ENCODE measurements at places on chromosomes 12 and 14.
A peak's percentile ranks its signal among the peaks of the same experiment; 100 is the strongest.

DNA sequence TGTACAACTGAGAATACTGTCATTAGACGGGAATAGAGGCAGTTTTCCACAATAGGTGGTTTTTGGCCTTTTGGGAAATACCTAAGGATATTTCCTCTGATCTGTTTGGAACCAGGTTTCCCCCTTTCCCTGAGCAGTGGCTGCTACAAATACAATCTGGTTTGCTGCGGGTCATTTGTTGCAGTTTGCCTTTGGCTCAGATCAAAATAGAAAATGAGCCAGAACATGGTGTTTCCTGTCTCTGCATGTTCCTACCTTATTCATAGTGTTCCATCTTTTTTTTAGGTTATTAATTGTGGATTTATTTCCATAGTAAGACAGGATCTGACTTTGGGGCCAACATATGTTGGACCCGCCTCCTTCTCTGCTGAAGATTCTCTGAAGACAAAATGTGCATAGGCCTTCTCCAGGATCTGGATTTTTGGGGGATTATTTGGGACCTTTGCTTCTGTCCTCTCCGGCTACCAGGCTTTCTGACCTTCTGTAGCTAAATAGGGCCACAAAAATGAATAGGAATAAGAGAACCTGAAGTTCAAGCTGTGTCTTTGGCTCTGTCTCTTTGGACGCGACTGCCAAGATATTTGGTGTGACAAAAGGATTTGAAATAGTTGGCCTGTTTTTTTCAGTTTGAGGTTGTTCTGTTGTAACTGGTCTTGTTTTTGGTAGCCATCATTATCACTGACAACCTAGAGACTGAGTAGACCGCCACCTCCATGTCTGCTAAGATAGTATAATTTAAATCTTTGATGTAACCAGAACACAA is 146.9 kb downstream of the PRKCH start:
- no peak for DNase-seq

DNA sequence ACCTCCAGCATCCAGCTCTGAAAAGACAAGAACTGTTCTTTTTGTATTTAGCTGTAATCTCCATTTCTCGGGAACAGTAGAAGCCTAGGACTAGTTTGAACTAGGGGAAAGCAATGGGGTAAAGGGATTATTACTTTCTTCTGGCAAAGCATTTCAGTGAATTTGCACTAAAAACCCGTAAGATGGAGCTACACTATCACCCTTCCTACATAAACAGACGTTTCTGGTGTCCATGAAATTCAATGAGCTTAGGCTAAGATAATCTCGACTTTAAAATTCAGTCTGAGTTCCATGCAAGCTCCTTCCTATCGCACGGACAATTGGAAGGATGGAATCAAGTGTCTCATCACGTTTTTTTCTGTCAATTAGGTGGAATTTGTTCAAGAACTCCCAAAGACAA is 24.0 kb downstream of the ACSM4 start:
- no peak for DNase-seq

- DNase-seq: no peak
These were observed 208.1 kb downstream of the CPNE8 start for GRCh38 chr12:38697289-38697688.

DNA sequence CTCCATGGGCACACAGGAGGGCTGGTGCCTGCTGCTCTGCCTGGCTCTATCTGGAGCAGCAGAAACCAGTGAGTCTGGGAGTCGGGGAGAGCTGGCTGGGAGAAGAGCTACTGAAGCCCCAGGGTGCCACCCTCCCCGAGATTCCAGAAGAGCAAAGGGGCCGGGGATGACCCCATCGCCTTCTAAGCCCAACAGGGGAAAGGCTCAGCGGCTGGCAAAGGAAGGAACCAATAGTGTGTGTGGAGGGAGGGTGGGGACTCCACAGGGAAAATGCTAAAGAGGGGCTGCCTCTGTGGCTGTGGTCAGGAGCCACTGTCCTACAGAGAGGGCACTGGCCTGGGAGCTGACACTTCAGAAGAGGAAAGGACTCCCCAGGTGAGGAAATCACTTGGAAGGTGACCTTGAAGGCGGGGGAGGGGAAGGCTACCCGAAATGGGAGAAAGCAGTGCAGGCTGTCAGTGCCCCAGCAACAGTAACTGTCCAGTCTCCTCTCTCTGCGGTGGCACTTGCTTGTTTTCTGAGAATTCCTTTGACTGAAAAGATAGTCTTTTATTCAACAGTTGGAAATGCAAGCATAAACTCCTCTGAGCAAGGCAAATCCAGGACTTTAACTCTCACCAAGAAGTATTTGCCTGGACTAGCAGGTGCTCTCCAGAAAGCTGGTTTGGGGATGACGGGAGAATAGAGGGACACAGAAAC is 552 bp downstream of the TAPBPL start:
- DNase-seq: no peak

DNA sequence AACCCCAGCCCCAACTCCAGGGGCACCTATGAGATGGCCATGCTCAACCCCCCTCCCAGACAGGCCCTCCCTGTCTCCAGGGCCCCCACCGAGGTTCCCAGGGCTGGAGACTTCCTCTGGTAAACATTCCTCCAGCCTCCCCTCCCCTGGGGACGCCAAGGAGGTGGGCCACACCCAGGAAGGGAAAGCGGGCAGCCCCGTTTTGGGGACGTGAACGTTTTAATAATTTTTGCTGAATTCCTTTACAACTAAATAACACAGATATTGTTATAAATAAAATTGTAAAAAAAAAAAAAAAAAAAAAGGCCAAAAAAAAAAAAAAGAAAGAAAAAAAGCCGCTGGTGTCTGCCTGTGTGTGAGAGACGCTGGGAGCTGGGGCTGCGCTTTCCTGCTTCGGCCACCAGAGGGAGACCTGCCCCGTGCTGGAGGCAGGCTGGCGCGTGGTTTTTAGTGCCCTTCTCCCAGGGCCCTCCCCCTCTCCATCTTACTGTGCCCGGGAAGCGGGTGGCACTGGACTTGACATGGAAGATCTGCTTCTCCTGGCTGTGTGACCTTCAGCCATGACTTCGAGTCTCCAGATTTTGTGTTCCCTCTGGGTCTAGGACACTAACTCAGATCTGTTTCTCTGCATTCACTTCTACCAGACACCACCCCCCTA is 3.4 kb upstream of the NXPH4 start:
- peak; percentile 86 for DNase-seq

- peak; percentile 28 for DNase-seq
These were observed 752 bp downstream of the DACT1 start for GRCh38 chr14:58638231-58639197.

DNA sequence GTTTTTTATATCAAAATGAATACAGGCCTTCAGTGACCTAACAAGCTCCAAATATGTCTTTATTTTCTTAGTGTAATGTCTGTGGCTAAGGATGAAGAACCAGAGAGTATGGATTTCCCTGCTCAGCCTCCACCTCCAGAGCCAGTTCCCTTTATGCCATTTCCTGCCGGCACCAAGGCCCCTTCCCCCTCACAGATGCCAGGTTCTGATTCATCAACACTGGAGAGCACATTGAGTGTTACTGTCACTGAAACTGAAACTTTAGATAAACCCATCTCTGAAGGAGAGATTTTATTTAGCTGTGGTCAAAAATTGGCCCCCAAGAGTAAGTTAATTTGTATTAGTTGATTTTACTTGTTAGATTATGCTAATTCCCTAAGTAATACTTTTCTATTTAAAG is 61.0 kb downstream of the KIAA0586 start:
- no peak for DNase-seq

DNA sequence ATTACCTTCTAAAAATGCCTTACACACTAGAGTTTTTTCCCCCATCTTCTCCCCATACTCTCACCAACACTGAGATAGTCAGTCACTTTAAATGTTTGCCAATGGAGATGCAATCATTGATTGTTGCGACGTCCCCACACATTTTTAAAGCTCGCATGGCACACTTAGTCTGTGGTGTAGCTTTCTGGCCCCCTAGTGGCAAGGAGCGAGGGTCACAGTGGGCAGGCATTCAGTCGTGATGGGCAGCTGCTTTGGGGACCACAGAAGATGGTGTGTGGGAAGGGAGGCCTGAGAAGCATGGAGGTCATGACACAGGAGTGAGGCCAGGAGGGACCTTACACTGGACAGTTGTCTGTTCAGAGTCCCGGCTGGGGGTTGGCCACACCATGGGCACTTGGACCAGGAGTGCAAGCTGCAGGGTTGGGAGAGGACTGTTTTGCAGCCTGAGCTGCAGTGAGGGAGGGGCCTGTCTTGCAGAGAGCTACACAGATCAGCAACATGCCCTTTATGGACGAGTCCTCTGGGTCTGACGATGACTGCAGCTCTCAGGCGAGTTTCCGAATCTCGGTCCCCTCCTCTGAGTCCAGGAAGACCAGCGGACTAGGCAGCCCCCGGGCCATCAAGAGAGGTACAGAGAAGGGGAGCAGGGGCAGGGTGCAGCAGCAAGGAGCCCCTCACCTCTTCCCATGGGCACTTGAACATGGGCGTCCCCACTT is 28.6 kb downstream of the PIGH start:
- DNase-seq: peak; percentile 57

- DNase-seq: peak; percentile 32
These were observed 22.9 kb downstream of the ETFBKMT start for GRCh38 chr12:31682136-31682962.

DNA sequence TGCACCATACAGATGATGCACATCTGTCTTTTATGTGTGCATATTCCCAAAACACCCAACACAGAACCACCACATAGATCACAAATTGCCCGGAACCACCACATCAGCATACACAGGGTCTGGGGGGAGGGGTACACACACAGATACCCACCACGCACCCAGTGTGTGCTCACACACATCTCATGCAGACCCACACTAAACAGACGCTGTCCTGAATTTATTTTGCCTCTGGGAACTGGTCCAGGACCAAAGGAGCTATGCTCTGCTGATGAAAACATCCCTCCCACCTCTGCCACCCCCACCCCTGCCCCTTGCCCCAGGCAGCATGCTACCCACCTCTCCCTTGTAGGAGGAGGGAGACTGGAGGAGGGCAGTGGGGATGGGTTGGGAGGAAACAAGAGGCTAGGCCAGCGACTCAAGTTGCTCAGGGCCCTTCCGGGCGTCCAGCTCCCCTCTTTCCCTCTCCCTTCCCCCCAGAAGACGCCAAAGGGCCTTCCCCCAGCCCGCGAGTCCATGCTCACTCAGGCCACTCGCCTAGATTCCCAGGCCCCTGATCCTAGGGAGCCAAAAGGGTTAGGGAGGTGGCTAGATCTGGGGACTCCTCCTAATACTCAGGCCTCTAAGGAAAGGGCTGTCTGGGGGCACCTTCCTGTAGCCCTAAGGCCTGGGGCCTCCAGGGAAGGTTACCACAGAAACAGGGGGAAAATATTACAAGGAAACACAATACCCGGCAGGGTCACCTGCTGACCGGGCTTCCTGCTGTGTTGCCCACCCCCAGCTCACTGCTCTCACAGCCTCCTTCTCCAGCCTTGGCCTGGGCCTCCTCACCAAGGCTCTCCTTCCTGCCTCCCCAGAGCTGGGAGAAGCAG is 3.1 kb downstream of the HDAC7 start:
- no peak for DNase-seq

GRCh38 chr14:29637411-29637810 is 290.2 kb downstream of the PRKD1 start:
- peak; percentile 69 for DNase-seq

- DNase-seq: no peak
These were observed 45.7 kb downstream of the EIF2S3B start for GRCh38 chr12:10551375-10551774.

Data from muscle of back (tissue), 13 donors.